ENCODE measurements at places on chromosomes 3 and 15.

DNA sequence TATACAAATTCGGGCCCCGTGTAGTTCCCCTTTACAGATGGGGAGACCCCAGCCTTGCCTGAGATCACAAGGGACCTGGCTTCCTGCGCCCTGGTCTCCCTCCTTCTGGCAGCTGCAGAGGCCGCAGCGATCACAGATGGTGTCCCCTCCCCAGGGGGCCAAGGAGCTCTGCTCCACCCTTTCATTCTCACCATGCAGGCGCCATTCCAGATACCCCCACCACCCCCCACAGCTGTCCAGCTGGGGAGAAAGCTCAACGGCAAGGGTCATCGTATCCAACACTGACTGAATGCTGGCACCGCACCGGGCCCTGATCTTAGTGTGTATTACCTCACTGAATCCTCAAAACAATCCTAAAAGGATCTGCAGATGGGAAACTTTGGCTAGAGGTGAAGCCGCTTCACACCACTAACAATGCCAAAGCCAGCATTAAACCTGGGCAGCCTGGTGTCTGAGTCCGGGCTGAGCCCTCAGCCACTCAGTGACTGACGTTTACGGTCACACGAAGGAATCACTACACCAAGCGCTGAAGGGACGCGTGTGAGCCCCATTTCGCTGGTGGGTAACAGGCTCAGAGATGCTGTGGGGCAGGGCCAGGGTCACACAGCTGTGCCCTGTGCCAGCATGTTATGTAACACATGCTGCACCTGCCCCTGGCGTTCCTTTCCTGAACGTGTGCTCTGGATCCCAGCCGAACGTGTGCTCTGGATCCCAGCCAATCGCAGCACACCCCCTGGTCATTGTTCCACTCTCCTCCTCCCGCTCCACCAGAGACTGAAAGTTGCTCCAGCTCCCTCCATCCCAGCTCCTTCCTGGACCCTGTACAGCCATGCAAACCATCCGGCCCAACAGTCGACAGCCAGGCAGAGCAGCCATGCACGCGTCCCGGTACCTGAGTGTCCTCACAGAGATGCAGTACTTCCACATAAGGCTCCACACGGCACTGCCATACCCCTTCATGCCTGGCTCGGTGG lies 51.8 kb downstream of the IQSEC1 start:
- no peak for DNase-seq

DNA sequence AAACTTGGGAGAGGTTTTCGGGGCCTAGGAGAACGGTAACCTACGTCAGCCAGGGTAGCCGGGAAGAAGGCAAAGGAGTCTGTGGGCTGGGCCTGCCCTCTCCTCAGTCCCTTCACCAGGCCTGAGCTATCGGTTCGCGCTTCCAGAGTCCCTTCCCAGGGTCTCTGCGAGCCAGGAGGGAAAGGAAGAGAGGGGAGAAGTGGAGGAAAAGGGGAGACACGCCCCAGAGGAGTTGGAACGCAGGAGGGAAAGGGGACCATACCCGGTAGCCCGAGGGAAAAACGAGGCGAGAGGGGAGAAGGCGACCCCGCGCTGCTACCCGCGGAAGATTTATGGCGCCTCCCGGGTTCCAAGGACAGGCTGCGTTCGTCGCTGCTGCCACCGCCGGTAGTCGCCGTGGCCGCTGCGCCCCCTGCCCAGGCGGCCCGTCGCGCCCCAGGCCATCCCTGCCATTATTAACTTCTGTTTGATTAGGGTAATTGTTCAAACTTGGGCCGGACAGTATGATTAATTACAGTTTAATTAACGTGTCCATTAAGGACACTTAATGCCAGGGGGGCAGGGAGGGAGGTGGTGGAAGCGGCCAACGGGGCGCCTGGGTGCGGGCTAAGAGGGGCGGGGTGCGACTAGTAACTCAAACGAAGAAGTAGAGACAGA lies 3.4 kb upstream of the SKOR1 start:
- DNase-seq = no peak

DNA sequence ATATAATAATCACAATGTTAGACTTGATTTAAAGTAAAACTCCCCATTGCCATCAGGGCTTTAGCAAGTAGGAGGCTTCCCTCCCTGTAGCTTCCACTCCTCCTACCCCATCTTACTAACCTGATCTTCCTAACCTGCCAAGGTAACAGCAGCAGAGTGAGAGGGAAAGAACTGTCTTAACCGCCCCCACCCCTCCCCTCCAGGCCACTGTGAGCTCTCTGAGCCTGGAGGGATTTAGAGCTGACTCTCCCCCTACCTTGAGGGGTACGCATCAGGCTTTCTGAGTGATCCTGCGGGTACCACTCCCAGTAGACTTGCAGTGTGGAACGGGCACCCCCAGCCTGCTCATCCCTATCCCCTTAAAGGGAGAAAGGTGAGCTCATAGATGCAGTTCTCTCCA lies 11.4 kb upstream of the PRSS50 start:
- DNase-seq = no peak

- no peak for DNase-seq
Measured at GRCh38 chr3:184771301-184772127, 40.5 kb upstream of the VPS8 start.

GRCh38 chr3:130420466-130420865 lies 75.0 kb downstream of the COL6A5 start:
- no peak for DNase-seq

GRCh38 chr3:109442531-109442930 lies 105.2 kb upstream of the DPPA4 start:
- DNase-seq = no peak

DNA sequence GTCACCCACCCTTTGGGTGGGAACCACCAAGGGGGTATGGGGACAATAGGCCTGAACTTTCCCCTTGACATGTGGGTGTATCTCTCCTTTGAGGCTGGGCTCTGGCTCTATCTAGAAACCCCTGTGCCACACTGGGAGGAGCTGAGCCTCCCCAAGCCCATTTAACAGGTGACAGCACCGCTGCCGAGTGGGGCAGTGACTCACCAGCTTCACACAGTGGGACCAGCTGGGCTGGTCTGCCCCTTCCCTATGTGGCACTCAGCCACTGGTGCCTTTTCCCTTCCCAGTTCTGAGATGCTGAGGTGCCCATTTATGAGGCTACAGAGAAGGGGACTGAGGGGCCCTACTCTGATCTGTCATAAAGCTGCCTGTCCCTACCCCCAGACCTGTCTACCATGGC lies 5.1 kb downstream of the PSTPIP1 start:
- DNase-seq = no peak

DNA sequence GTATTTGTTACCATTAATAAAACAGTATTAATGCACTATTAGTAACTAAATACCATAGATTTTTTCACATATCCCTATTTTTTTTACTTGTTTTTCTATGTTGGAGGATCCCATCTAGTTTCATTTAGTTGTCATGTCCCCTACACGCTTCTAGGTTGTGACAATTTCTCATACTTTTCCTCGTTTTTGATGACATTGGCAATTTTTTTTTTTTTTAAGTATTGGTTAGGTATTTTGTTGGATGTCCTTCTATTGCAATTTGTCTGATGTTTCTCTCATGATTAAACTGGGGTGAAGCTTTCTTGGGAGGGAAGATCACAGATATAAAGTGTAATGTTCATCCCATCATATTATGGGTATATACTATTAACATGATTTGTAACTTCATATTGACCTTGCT lies 409.1 kb upstream of the CNTN6 start:
- DNase-seq = no peak

- DNase-seq = no peak
Measured at GRCh38 chr3:58335652-58335947, 2.9 kb downstream of the PXK start.

DNA sequence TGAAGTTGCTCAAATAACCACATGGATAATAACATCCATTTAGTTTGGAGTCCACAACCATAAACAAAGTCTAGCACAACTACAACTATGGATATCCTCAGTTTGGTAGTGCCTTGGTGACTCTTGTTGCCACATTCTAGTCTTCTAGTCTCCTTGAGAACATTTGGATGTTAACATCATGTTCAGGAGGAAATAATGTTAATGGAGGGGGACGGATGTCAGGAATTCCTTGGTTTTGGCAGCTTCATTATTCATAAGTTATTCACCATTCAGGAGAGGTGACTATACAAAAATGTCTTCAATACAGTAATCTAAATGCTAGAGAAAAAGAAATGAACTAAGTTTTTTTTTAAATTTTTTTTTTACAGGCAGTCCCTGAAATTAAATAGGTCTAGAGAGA lies 26.4 kb upstream of the GABPB1 start:
- no peak for DNase-seq

GRCh38 chr3:60399861-60400845 lies 851.1 kb downstream of the FHIT start:
- DNase-seq = no peak

- DNase-seq = peak; percentile 21
Measured at GRCh38 chr3:38738630-38739395, 77.2 kb downstream of the SCN10A start.

GRCh38 chr3:37544869-37545352 lies 316.8 kb upstream of the CTDSPL start:
- DNase-seq = no peak

DNA sequence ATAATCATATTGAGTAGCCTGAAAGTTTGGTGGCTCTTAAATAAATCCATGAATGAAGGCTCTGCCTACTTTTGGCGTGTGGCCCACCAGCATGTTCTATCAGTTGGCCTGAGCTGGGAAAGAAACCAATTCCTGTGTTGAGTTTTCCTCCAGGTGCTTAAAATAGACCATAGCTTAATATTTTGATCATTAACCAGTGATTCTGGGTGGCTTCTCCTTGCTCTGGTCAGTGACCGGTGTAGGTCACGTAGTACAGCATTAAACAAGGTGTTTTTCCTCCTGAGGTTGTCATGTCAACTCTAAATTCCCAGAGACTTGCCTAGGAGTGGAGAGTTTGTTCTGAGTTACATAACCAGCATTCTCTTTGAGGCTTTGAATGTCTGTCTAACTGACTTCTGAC lies 1.3 kb downstream of the HHLA2 start:
- DNase-seq = no peak

GRCh38 chr15:68340726-68341671 lies 63.5 kb downstream of the FEM1B start:
- no peak for DNase-seq

DNA sequence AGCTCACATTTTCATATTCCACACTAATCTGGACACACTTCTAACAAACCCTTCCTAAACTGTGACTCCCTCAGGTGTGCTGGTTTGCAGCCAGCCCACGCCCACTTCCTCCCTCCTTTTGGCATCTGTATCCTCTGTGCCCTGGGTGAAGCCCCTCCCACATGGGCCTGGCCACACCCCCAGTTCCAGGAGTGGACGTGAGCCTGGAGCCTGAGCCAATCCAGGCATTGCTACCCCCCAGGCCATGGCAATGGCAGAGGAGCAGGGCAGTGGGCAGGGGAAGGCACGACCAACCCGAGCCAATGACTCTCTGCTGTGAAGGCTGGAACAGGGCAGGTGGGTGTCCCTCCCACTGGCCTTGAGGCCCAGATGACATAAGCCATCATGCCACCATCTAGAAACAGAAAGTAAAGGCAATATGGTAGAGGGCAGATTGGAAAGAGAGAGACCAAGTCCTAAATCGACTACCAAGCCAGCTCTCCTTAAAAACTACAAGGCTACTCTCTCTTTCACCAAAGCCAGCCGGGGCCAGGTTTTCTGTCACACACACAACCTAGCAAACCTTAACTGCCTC lies 18.6 kb downstream of the FAM174B start:
- no peak for DNase-seq

GRCh38 chr3:196339493-196340254 lies 1.5 kb upstream of the TM4SF19 start:
- DNase-seq = no peak

GRCh38 chr3:118144919-118145318 lies 889.7 kb downstream of the IGSF11 start:
- peak; percentile 100 for DNase-seq

GRCh38 chr3:143464850-143465249 lies 345.3 kb downstream of the CHST2 start:
- no peak for DNase-seq

DNA sequence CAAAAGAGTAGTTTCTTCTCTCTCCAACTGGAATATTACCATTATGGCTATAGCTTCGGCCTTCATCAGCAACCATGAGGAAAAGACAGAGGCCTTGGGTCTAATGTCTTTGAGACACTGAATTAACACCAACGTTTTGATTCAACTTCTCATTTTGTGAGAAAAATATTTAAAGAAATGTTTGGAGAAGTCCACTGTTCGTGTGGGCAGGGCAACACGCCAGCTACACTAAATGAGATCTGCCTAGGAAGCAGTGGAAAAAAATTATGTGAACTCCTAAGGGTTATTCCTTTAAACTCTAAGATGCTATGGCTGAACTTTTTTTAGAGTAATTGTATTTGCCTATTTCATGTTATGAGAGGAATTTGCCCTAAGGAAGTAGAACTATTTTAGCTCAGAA lies 41.8 kb downstream of the NCEH1 start:
- no peak for DNase-seq

DNA sequence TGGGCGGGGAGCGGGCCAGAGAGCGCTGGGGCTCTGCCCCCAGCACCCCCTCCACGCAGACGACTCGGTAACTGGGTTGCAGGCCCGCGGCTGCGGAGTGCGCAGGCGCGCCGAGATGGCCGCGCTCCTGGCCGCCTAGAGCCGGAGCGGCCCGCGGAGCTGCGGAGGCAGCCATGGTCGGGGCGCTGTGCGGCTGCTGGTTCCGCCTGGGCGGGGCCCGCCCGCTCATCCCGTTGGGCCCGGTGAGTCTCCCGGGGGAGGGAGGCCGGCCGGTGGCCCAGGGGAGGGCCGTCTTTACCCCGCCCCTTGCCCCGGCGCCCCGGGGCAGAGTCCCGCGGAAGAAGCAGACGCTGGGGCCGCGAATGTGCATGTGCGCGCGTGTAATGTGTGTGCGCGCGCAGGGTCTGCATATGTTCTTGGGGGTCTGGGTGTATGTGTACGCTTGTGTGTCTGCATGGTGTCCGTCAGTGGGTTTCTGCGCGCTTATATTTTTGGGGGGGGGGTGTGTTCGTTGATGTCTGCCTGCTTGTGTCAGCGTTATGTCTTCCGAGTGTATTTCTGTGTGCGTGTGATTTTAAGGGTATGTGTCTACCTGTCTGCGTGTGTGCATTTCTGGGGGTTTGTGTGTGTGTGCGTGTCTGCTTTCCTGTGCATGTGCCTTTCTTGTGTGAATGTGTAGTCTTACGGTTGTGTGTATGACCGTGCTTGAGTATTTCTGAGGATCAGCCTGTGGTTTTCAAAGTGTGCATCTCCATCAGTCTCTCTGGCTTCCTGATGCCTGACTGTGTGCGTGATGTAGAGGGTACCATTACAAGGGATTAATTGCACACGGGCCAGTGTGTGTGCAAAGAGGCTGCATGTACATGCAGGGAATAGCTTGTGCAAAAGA lies at the start of gene ABHD14A:
ABHD14A (plus strand) TSS at position 102 of the 889 bp plus-strand sequence; CDS start at position 174, 72 bp downstream.
- no peak for DNase-seq

DNA sequence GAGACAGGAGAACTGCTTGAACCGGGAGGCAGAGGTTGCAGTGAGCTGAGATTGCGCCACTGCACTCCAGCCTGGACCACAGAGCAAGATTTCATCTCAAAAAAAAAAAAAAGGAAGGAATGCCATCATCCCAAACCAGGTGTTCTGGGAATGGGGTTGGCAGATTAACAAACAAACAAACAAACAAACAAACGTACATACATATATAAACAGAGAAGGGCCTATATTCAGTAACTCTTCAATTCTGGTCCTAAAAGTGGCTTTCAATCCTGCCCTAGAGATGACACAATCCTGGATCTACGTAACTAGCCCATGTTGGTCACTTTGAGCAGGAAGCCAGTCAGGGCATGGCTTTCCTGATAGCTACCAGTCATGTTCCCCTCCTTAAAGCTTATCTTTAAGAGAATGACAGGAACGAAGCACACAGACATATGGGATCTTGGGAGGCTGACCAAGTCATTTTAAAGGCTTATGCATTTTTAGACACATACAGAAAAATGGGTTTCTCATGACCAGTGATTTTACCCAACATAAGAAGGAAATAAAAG lies 29.9 kb upstream of the RAB11A start:
- no peak for DNase-seq
